ENCODE measurements at places on chromosomes 2 and 18.
A peak's percentile ranks its signal among the peaks of the same experiment; 100 is the strongest.

DNA sequence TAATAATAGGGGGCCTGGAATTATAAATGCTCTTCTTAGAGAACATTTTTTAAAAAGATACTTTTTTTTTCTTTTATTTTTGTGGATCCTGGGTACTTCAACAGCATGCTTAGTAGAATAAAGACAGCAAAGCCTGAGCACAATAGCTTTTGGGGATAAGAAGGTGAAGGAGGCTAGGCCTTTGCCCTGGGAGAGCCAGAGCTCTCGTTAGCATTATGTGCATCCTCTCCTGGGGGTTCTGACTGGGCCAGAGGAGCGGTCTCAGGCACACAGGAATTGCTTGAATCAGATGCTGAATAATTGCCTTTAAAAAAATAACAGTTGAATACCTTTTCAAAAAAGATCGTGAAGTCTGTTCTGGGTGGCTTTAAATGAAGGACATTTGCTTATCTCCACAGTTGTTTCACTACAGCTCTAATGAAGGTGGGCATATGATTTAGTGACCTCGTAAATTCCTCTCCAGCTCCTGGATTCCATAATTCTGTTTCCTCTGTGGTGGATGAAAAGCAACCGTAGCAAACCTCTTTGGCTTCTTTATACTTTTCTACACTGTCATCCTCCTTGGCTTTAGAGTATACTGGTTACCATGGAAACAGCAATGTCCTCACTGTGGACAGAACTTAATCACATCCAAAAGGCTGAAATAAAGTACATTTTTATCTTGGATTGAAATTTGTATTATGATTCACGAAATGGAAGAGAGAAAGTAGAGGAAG lies 133.8 kb downstream of the MAIP1 start:
- DNase-seq = no peak

DNA sequence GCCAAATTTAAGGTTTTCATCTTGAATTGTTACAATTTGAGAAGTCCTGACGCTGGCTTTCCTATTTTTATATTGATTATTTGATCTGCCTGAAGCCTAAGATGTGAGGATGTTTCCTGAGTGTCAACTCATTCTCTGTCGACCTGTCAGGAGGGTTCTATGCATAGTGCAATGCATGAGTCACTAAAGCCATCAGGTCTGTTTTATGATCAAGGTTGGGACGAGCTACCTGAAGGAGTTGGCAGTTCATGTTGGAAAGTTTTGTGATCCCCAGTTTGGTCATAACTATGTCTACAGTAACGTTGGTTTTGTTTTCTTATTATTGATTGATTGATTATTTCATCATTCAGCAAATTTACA lies 71.2 kb downstream of the NABP1 start:
- no peak for DNase-seq

- no peak for DNase-seq
These were observed 118.5 kb downstream of the AGAP1 start for GRCh38 chr2:235612181-235612950.

DNA sequence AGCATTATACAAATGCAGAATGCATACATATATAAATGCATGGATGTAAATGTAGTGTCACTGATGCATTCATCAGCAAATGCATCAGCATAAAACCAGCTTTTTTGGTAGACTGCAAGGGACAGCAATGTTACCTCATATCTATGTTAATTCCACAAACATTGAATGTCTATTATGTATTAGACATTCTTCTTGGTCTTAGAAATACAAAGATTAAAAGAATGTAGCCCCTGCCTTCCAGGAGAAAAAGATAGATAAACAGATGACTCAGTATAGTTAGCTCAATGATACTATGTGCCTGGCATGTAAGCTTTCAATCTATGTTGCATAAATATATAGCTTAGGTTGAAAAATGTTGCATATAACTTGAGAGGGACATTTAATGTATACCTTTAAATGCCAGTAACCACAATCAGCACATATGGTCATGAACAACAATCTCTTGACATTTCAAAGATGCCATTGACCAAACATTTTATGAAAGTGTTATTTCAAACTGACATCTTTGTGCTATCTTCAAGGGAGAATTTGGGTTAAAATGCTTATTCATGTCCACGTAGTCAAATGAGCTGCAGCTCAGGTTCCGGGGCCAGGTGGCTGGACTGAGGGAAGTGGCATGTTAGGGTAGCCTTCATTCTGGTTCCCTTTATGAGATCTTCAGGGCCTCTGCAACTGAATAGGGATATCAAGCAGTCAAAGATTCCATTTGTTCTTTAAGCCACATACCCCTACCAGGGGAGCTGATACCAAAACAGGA lies 45.2 kb upstream of the GCG start:
- no peak for DNase-seq

- peak; percentile 15 for DNase-seq
These were observed 349.1 kb downstream of the ANAPC1 start for GRCh38 chr2:111534910-111535352.

- no peak for DNase-seq
These were observed 154.7 kb downstream of the HDAC4 start for GRCh38 chr2:239245872-239246721.

DNA sequence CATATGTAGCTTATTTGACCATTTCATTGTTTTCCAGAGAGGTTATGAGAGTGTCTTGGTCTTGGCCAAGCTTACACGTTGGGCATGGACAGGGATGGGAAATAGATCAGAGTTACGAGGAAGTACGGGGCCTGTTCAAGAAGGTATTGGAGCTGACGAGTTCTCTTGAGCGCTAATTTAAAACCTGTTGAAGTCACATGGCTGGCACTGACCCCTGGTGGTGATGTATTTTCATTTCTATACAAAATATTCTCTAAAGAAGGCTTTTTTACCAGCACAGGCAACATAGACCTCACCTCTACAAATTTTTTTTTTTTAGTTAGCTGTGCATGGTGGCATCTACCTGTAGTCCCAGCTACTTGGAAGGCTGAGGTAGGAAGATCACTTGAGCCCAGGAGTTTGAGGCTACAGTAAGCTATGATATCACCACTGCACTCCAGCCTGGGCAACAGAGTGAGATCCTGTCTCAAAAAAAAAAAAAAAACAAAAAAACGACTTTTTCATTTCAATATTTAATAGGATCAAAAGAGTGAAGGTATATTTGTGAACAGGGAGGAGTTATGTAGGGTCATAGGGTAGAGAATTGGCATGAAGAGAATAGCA lies 19.6 kb downstream of the UGP2 start:
- peak; percentile 63 for DNase-seq

- no peak for DNase-seq
These were observed 90.0 kb downstream of the COMMD1 start for GRCh38 chr2:61995515-61995914.

DNA sequence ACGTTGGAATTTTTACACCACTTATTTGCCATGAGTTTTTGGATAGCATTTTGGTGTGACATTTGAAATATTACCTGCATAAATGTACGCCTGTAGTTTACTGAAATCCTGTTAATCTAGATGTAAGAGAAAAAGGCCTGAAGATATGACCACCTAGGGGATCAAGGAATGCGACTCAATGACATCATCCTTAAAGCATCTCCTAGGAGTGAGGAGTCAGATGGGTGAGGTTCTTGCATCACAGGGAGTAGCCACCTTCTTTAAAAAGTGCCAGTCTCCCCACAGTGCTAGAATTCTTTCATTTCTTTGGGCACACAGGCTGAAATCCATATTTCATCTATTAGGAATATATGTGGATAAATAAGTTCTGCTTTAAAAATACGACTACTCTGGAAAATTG lies 34.5 kb downstream of the ADCYAP1 start:
- no peak for DNase-seq

GRCh38 chr2:161283926-161284325 lies 24.3 kb upstream of the PSMD14 start:
- no peak for DNase-seq
